ENCODE measurements at places on chromosomes 1 and 21. TPM values are rescaled to one million over a fixed set of nuclear protein-coding genes. Genes with fewer than 3 reads are reported as not detected.

DHRS3 gene
- total RNA-seq, result 113 TPM

DNA sequence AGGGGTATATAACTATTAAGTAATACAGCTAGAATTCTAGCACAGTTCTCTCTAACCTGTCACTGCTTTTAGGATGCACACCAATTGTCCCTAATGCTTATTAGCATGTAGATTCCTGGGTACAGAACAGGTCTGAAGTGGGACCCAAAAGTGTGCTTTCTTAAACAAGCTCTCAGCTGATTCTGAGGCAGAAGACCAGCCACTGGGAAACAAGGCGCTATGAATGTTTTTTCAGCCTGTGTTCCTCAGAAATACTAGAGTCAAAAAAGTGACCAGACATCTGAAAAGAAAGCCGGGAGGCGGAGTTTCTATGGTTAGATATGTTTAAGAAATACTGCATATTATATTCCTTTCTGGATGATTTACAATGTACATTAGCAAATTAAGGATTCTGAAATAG, 1.8 kb downstream of the PEF1 start:
- H3K27ac ChIP-seq, result no peak overlapping the region
- no peak for DNase-seq
- no peaks in the 10 kb centered on the region for H3K36me3 ChIP-seq
- H3K27me3 ChIP-seq, result no peaks in the 10 kb centered on the region

DNA sequence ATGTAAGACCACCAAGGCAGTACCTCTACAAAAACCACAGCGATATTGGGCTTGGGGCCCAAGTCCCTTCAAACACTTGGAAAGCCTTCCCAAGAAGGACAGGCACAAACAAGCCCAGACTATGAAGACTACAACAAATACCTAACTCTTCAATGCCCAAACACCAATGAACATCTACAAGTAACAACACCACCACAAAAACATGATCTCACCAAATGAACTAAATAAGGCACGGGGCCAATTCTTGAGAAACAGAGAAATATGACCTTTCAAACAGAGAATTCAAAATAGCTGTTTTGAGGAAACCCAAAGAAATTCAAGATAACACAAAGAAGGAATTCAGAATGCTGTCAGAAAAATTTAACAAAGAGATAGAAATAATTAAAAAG, 86.8 kb downstream of the COL24A1 start:
- no peaks in the 10 kb centered on the region for H3K4me1 ChIP-seq
- no peak overlapping the region for H3K4me3 ChIP-seq
- DNase-seq, result no peak
- no peaks in the 10 kb centered on the region for H3K36me3 ChIP-seq

FCGR2B gene
- total RNA-seq, result 0.15 TPM

ADPRS gene
- total RNA-seq, result 32.2 TPM

DNA sequence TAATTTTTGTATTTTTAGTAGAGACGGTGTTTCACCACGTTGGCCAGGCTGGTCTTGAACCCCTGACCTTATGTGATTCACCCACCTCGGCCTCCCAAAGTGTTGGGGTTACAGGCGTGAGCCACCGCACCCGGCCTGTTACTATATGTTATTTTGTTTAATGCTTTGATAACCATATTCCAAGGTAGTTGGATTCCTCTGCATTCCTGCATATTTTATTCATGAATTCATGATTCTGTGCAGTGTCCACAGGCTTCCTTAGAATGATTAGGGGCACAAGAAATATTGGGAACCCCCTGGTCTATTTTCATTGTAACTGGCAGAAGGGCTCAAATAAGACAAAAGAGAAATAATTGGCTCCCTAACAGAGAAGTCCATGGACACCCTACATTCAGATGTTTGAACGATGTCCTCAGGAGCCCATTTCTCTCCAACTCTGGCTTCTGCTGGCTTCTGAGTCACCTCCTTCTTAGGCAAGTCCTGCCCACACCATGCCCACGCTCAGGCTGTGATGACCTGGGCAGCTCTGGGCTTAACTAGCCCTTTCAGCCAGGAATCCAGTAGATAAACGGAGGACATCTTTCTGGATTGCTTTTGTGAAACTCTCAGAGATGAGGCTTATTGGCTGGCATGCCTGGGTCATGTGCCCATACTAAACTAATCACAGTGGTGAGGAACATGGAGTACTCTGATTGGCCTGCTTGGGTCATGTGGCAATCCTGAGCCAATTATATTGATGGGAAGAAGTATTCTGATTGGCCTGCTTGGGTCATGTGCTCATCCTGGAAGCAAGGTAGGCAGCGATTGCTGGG, 32.6 kb downstream of the TNFRSF8 start:
- no peak for DNase-seq
- H3K27ac ChIP-seq, result no peak overlapping the region

- no peak overlapping the region for H3K4me3 ChIP-seq
- no peak for DNase-seq
- no peaks in the 10 kb centered on the region for H3K4me1 ChIP-seq
These were observed 7.0 kb upstream of the TAL1 start for GRCh38 chr1:47238935-47239592.

DNA sequence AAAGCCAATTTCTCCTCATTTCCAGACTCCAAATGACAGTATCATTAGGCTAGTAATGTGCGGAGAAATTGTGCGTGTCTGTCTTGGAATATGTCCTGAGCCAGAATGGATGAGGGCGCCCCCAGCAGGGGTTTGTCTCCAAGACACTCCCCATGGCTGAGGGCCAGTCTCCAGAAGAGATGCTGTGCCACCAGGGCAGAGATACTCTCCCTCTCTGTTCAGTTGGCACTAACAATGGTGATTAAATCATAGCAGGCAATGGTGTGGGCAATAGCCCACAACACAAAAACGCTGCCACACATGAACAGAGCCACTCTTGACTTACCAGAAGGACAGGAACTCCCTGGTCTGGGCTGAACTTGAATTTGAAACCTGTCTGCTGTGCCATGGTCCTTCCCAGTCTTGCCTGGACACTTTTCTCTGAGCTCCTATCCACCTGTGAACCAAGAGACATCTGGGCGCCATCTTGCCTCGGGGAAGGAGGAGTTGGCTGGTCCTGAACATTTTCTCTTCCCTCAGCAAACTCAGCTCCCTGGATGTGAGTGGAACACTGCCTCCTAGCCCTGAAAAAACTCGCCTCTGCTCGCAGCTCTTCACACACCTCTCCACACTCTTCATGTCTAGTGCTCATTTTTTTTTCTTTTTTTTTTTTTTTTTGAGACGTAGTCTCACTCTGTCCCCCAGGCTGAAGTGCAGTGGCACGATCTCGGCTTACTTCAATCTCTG, 14.8 kb upstream of the ADGRB2 start:
- no peaks in the 10 kb centered on the region for H3K36me3 ChIP-seq
- H3K4me3 ChIP-seq, result no peak overlapping the region
- no peaks in the 10 kb centered on the region for H3K27me3 ChIP-seq
- no peak for DNase-seq
- peaks cover 2% of the 10 kb centered on the region for H3K4me1 ChIP-seq

GRCh38 chr1:54357967-54358366, 48.2 kb downstream of the SSBP3 start:
- no peaks in the 10 kb centered on the region for H3K4me1 ChIP-seq
- no peaks in the 10 kb centered on the region for H3K27me3 ChIP-seq
- no peak overlapping the region for H3K27ac ChIP-seq

GRCh38 chr1:40751802-40752201, 31.8 kb upstream of the KCNQ4 start:
- no peak for DNase-seq
- no peak overlapping the region for H3K4me3 ChIP-seq
- H3K36me3 ChIP-seq, result peaks cover 50% of the 10 kb centered on the region
- no peaks in the 10 kb centered on the region for H3K27me3 ChIP-seq

S100A14 gene
- total RNA-seq, result 0.57 TPM

VSIG8 gene
- total RNA-seq, result not detected

GRCh38 chr1:218294546-218294945, 9.5 kb downstream of the RRP15 start:
- no peak for DNase-seq
- H3K4me1 ChIP-seq, result no peaks in the 10 kb centered on the region

- H3K36me3 ChIP-seq, result no peaks in the 10 kb centered on the region
- no peak overlapping the region for H3K4me3 ChIP-seq
- DNase-seq, result no peak
- H3K27ac ChIP-seq, result no peak overlapping the region
These were observed 5.6 kb downstream of the CFAP57 start for GRCh38 chr1:43177691-43178090.

DNA sequence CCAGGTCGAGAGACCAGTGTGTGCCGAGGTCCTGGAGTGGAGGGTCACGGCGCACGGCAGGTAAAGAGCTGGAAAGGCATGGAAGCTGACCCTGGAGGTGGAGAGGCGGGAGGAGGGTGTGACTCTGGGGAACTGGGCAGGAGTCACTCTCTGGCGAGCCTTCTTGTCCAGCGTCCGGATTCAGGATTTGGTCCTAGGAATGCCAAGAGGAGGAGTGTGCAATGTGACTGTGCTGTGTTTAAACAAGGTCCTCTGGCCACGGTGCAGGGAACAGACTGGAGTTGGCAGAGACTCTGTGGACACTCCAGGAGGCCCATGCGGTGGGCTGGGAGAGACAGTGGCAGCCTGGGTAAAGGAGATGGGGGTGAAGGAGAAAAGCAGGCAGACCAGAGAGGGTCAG, 64.2 kb upstream of the CASZ1 start:
- H3K36me3 ChIP-seq, result no peaks in the 10 kb centered on the region
- H3K27me3 ChIP-seq, result no peaks in the 10 kb centered on the region
- DNase-seq, result no peak
- no peak overlapping the region for H3K27ac ChIP-seq
- no peaks in the 10 kb centered on the region for H3K4me1 ChIP-seq
- H3K4me3 ChIP-seq, result no peak overlapping the region

- H3K4me1 ChIP-seq, result peaks cover 16% of the 10 kb centered on the region
- no peaks in the 10 kb centered on the region for H3K36me3 ChIP-seq
- no peaks in the 10 kb centered on the region for H3K27me3 ChIP-seq
- H3K27ac ChIP-seq, result no peak overlapping the region
- H3K4me3 ChIP-seq, result no peak overlapping the region
These were observed 46.7 kb downstream of the CLDN14 start for GRCh38 chr21:36433059-36433709.

GRCh38 chr1:112744009-112744578, 29.0 kb upstream of the PPM1J start:
- peak overlapping the region; percentile 20 for H3K4me3 ChIP-seq
- DNase-seq, result no peak
- no peaks in the 10 kb centered on the region for H3K27me3 ChIP-seq
- no peaks in the 10 kb centered on the region for H3K4me1 ChIP-seq

DNA sequence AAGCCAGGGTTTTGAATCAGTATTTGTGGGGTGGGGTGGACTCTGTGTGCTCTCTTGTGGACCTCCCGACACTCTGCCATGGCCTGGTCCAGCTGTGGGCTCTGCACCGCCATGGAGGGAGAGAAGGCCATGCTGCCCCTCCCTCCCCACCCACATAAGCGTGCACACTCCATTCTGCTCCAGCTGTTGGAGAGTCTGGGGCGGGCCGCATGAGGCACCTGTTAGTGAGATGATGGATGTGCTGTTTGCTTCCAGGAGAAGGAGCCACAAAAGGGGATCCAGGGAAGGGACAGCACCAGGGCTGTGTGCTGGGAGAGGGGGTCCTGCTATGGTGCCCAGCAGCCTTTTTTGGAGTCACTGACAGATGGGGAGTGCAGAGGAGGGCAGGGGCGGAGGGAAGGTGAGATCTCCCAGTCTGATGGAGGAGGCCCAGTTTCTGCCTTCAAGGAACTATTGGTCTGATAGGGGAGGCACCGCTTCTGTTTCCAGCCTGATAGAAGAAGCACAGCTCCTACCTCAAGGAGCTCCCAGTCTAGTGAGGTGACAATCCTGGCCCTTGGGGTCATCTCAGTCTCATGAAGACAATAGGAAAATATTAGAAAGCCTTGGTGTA, 101.5 kb downstream of the ACTL8 start:
- no peak overlapping the region for H3K4me3 ChIP-seq
- H3K4me1 ChIP-seq, result no peaks in the 10 kb centered on the region
- H3K27me3 ChIP-seq, result no peaks in the 10 kb centered on the region
- DNase-seq, result no peak

GRCh38 chr1:109256085-109256484, 6.7 kb downstream of the CELSR2 start:
- no peaks in the 10 kb centered on the region for H3K27me3 ChIP-seq
- no peaks in the 10 kb centered on the region for H3K36me3 ChIP-seq
- H3K27ac ChIP-seq, result no peak overlapping the region
- peaks cover 8% of the 10 kb centered on the region for H3K4me1 ChIP-seq
- no peak overlapping the region for H3K4me3 ChIP-seq

ELK4 gene
- total RNA-seq, result 54.6 TPM

DNA sequence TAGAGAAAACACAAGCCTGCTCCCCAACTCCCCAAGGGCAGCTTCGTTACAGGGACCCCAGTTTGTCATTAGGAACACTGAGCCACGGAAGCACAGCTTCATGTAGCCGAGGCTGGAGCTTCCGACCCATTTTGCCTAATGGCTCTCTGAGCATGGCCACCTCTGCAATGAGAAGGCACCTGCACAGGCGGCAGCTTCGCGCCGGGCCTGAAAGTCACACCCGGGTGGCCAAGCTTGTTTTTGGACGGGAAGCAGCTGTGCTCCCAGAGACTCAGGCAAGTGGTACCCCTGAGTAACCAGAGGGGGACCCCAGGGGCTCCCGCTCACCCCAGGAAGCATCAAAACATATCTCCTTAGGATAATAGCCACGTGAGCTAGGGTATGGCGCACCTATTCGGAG, 80.9 kb downstream of the SLC66A1 start:
- H3K36me3 ChIP-seq, result no peaks in the 10 kb centered on the region
- peaks cover 24% of the 10 kb centered on the region for H3K4me1 ChIP-seq
- H3K4me3 ChIP-seq, result no peak overlapping the region
- no peak overlapping the region for H3K27ac ChIP-seq

DNA sequence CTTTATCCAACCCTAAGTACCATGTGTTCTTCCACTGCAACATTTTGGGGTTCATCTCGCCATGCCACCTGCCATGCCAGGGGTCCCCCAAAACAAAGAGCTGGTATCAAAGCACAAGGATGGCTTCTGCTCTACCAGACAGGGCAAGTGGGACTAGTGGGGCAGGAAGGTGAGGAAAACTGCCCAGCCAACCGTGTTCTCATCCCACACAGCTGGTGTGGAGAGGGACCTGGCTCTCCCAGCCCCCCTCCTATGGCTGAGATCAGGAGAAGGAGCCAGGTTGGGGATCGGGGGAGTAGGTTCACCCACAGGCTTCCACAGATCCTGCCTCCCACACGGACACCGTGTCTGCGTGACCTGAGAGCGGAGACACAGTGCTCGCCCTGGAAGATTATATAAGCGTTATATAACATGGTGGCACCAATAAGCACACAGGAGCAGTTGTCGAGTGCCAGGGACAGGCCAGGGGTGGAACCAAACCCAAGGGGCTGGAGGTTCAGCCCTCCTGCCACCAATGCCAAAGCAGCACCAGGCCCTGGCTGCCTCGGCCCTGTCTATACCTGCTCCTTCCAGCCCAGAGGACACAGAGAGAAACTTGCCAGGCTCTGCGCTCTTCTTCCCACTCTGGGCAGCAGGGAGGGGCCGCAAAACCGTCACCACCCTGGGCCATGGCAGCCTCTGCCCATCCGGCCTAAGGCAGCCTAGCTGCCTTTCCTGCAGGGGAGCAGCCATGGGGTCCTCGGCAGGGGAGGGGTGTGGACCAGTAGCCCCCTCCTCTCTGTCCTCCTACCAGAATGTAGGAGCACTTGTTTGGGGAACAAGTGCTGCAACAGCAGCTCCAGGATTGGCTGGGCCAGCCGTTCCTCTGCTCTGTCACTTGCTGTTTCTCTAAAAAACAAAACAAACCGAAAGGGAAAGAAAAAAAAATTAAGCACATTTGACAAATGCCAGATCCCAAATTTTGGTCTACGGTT, 43.5 kb downstream of the CD34 start:
- DNase-seq, result no peak
- H3K4me1 ChIP-seq, result peaks cover 5% of the 10 kb centered on the region
- no peak overlapping the region for H3K27ac ChIP-seq
- no peaks in the 10 kb centered on the region for H3K36me3 ChIP-seq
- H3K4me3 ChIP-seq, result peak overlapping the region; percentile 60

- peak overlapping the region; percentile 93 for H3K4me3 ChIP-seq
- peak; percentile 2 for DNase-seq
- peaks cover 4% of the 10 kb centered on the region for H3K4me1 ChIP-seq
- H3K36me3 ChIP-seq, result peaks cover 3% of the 10 kb centered on the region
- H3K27ac ChIP-seq, result peak overlapping the region; percentile 86
These were observed 758 bp downstream of the PTBP2 start for GRCh38 chr1:96722161-96722922.
